Caki2 (cell line): ENCODE measurements at places on chromosomes 5 and 9. TPM values are rescaled to one million over a fixed set of nuclear protein-coding genes. Genes with fewer than 3 reads are reported as not detected.

TRAF1 gene
- 4.3 and 5.0 TPM in 2 replicates for total RNA-seq

PIP5K1B gene
- total RNA-seq: not detected in 2 replicates

CFAP90 gene
- 0.41 and 5.1 TPM in 2 replicates for total RNA-seq

LRRC14B gene
- not detected in 2 replicates for total RNA-seq

GRCh38 chr5:53167836-53168235, 58.3 kb upstream of the MOCS2 start:
- no peak for DNase-seq

DNA sequence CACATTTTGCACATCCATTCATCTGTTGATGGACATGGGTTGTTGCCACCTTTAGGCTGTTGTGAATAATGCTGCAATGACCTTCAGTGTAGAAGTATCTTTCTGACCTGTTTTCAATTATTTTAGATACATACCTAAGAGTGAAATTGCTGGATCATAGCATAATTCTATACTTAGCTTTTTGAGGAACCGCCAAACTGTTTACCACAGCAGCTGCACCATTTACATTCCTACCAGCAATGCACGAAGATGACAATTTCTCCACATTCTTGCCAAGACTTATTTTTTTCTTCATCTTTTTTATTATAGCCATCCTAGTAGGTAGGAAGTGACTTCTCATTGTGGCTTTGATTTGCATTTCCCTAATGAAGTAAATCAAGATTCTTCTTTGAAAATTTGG, 36.5 kb upstream of the ASTN2 start:
- DNase-seq: no peak

- DNase-seq: no peak
Observed at GRCh38 chr9:130027533-130028365, 15.2 kb downstream of the FNBP1 start.

GRCh38 chr5:81425569-81425968, 31.6 kb upstream of the ACOT12 start:
- DNase-seq: peak; percentile 51

DNA sequence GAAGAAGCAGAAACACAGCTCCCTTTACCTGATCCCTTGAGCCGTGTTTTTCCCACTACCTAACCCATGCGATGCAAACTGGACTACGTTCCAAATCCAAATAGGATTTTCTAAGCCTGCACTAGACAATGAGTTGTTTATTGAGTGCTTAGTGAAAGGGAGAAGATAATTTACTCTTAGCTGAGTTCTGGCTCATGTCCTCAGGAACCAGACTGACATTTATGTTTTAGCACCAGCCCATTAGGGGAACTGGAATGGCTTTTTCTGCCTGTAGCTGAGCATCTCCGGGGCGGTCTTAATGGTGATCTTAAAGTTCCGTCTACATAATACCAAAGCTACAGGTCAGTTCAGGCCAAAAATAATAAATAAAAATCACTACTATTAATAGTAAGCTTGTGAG, 81.5 kb downstream of the SH3TC2 start:
- no peak for DNase-seq
